ENCODE measurements at places on chromosomes 2 and 18.

GRCh38 chr2:147110317-147110716 is 734.5 kb upstream of the ACVR2A start:
- peak; percentile 88 for DNase-seq

- no peak for DNase-seq
These were observed 32.0 kb upstream of the CAB39 start for GRCh38 chr2:230680463-230681170.

DNA sequence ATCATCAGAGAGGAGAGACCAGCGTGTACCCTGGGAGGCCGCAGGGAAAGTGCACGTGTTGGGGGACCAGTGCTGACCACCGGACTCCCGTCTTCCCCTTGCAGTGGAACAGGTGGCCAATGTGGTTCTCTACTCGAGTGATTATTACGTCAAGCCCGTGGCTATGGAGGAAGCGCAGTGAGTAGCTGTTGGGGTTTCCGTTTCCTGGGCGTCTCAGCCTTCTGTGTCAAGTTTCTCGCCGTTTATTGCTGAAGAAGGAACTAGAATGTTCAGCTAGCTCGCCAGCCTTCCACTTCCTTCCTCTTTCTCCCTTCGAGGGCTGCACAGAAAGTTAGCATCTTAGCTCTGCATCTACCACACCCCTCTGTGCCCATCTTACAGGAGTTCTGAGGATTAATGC is 22.8 kb upstream of the DGKD start:
- DNase-seq: no peak

DNA sequence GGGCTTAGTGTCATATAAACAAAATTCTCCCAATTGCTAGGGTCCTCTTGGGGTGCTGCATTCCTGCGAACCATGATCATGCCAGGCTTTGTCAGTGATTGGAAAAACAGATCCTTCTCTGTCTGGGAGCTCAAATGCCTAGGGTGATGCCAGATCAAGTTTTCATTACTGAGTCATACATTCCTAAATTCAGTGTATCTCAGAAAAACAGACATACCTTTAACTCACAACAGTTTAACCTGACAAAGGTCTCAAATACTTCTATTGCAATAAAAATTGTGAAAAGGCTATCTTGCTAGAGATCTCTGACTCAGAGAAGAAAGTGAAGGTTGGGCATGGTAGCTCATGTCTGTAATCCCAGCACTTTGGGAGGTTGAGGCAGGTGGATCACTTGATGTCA is 86.9 kb downstream of the SH3YL1 start:
- DNase-seq: no peak

DNA sequence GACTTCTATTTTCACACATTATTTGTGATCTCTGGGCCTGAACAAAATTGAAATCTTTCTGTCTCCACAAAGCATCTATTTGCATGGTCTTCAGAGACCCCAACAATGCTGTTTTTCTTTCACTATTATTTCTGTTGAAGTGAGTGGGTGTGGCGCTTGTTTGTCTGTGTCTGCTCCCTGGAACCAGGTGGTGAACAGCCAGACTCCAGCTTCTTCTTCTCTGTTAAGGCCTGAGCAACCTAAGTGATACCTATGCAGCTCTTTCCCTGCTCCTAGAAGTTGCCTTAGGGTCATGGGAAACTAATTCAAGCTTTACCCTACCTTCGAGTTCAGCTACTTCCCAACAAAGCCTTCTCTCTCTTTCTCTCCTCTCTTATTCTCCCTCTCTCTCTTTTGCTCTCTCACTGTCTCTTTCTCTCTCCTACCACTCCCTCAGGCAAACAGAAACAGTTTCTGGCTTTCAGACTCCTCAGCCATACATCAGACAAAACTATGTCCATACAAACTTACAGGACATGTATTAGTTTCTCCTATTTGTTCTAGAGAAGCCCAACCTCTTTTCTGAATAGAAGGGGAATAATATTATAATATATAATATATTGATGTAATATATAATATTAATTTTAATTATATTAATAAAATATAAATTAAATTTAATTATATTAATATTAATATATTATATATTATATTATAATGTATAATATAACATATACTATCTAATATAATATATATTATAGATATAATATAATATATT is 552.5 kb downstream of the DSC3 start:
- DNase-seq: no peak

- no peak for DNase-seq
These were observed 528.0 kb downstream of the BCL11A start for GRCh38 chr2:60025496-60025895.

DNA sequence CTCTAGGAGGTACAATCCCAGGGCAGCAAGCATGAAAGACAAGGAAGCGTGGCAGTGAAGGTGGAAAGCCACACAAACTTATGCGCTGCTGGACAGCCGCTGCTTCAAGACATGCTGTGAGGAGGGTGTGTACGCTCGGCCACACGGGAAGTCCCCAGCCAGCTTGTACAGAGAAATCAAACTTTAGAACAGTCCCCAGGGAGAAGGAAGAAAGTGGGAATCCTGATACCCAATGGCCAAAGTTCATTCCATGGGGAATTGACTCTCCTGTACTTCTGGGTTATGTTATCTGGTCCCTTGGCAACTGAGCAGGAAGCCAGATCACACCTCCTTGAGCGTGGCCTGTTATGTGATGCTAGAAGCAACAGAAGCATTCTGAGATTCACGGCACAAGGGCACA is 86.1 kb upstream of the BOD1L2 start:
- DNase-seq: no peak

DNA sequence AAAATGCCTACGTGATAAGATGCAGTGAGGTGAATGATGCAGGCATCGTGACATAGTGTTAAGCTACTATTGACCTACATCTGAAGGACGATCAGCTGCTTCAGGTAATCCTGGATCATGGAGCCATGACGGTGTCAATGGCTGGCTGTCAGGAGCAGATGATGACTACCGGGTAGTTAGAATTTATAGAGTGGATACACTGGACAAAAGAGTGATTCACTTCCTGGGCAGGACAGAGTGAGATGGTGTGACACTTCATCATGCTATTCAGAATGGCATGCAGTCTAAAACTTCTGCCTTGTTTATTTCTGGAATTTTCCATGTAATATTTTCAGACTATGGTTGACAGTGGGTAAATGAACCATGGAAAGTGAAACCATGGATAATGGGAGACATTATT is 29.5 kb downstream of the METTL8 start:
- no peak for DNase-seq

GRCh38 chr2:44136252-44136651 is 32.4 kb upstream of the PPM1B start:
- DNase-seq: no peak

DNA sequence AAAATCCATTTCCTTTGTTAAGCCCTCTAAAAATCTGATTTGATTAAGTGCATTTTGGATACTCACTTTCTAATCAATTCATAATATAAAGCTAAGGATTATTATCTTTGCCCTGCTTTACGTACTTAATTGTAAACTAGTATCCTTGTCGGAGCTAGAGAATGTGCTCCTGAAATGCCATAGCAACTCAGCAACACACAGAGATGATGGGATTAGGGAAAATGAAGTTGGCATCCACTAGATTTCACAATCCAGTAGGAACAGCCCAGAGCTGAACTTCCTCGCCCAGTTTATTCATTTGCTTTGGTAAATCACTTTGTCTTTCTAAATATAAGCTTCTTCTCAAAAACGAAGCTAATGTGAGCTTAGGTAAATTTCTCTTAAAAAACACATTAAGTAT is 386.3 kb downstream of the CTNNA2 start:
- no peak for DNase-seq

DNA sequence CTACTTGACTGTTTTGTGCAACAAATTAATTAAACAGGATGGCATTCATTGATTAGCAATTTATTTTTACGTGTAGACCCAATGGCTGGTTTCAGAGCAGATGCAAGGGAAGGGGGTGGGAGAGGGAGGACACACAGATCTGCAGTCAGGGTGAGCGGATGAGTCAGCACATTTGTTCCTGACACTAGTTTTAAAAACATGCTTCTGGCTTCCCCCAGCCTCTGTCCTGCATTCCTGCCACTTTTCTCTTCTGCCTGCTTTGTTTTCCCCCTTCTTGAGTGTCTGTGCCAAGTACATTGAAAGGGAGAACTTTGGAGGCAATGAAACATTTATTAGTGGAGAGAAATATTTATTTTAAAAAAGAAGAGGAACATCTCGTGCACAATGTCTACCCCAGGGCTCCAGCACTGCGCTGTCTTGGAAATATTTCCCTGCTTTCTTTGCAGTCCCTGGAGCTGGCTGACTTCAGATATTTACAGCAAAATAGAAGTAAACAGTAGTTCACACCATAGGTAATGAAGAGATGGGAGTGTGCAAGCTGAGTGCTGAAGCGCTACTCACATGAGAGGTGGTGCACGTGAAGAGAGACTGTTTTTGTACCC is 52.2 kb downstream of the NRP2 start:
- peak; percentile 33 for DNase-seq

DNA sequence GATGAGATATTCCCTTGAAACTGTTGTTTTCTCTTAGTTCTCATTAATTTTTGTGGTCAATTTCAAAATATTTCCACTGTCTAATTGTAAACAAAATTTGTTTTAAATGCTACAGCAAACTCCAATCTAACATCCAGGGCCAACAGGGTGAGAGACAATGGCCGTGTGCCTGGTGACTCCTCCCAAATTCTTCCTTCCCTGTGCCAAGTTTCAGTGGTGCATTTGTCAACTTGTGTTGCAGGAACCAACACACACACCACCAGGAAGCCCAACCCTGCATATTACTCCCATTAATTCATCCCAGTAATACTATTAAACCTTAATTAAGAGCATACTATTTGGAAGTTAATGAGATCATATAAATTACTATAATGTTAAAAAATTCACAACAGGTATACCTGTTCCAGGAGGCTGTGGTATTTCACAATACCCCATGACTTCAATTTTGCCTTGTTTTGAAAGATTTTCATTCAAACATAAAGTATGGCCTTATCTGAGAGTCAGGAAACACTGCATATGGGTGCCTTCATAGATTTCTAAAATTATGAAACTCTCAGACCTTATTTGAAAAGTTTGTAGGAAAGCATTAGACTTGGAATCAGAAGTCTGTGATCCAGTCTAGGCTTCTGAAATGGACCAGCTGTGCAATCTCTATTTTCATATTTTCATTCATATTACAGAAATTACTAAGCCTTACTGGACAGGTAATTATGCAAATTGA is 1.1 kb downstream of the SERPINB2 start:
- no peak for DNase-seq

DNA sequence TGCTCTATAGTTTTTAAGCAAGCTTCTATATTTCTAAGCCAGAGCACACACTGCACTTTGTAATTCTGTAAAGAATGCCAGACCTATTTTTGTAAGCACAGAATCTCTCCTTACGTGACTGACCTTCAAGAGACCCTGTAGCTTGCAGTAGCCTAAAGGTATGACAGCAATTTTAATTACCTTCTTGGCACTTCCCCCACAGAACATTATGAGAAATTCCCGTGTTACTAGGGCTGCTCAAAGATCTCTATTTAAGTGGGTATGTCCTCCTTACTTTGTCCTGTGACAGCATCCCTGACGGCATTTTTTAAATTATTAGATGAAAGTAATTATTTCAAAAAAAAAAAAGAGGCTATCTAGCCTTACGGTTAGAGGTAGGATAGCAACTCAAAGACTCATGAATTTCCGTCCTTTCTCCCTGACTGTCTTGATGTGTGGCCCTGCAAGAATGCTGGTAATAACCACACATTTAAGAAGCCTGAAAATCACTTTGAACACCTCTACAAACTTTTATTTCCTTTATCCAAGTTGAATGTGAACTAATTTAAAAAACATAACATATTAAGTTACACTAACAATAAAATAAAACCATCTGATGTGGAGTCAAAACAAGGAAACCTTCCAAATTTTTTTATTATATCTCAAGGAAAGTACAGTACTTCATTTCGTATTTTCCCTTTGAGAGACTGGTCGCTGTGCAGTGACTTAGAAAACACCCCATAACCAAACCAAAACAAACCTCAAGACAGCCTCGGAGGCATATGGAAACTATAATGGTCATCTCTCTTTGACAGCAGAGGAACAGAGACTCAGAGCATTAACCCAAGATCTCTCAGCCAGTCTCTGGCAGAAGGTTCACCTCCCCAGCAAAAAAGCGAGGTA is 54.9 kb downstream of the THUMPD2 start:
- DNase-seq: no peak

GRCh38 chr2:47345590-47345924 is 57.4 kb upstream of the MSH2 start:
- DNase-seq: no peak

DNA sequence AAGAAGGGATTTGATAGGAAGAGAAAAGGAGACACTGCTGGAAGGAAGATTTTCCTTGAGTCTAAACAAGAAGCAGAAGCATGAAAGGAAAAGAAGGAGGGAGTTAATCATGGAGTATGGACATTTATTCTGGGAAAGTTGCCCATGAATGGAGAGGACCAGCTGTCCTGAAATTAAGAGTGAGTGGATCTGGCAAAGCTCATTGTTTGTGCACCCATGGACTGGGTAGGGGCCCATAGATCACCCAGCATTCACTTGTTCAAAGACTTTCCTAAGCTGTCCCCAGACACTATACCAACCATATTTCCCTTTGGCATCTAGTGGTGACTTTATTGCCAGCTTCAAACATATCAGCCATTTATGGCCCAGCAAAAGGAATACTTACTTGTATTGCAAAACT is 422.7 kb downstream of the FBXO15 start:
- DNase-seq: peak; percentile 91

DNA sequence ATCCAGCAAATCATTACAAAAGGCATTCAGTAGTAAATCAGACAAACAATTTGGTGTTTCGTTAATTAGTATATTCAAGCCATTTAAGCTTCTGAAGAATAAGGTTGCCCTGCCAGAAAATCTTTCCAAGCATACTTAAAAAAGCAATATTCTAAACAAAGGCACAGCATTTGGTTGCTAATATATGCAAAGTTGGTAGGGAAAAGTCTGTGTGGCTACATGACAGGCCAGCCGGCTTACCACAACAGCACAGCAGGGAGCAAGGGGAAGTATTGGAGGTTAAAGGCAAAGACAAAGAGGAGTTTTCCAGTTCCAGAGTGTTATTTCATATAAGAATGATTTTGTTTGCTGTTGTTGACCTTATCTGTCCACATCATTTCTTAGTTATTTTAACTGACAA is 282.3 kb downstream of the MBD5 start:
- DNase-seq: no peak

GRCh38 chr2:54617409-54617808 is 106.1 kb upstream of the EML6 start:
- no peak for DNase-seq

DNA sequence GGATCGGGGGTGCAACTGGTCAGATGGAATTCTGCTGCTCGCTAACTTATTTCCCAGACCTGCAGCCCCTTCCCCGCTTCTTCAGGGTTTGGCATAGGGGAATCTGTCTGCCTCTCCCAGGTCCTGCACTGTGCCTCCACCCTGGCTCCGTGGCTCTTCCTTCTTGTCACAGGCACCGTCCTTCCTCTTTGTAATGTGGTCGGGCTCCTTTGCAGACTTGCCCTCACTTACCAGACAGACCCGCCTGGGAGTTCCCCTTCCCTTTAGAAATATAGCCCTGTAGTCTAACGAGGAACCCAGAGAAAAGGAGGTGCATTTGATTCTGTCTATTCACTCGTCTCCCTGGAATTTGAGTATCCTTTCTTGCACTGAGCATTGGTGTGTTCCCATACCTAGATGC is 63.9 kb upstream of the PAX8 start:
- no peak for DNase-seq

- no peak for DNase-seq
These were observed 14.0 kb upstream of the BCL2L11 start for GRCh38 chr2:111106706-111107105.

Measured in NCI-H446 (cell line).